ENCODE measurements at places on chromosomes 3 and 15.

DNA sequence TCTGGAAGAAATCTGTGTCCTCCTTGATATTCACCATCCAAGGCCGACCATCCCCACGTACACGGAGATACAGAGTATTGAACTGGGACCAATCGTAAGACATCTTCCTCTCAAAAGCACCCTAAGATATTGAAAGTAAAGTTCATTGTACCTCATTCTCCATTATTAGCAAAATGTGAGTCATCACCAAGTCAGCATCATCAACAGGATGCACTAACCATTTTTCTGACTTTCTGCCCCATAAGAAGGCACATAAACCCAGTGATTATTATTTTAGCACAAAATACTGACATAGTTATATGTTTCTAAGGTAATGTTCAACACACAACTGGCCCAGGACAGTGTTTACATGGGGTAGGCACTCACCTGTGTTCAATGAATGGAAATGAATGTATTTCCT lies 7.4 kb downstream of the NDUFAF1 start:
- DNase-seq, result no peak

- DNase-seq, result no peak
Measured at GRCh38 chr3:71089271-71089847, 494.2 kb downstream of the FOXP1 start.

DNA sequence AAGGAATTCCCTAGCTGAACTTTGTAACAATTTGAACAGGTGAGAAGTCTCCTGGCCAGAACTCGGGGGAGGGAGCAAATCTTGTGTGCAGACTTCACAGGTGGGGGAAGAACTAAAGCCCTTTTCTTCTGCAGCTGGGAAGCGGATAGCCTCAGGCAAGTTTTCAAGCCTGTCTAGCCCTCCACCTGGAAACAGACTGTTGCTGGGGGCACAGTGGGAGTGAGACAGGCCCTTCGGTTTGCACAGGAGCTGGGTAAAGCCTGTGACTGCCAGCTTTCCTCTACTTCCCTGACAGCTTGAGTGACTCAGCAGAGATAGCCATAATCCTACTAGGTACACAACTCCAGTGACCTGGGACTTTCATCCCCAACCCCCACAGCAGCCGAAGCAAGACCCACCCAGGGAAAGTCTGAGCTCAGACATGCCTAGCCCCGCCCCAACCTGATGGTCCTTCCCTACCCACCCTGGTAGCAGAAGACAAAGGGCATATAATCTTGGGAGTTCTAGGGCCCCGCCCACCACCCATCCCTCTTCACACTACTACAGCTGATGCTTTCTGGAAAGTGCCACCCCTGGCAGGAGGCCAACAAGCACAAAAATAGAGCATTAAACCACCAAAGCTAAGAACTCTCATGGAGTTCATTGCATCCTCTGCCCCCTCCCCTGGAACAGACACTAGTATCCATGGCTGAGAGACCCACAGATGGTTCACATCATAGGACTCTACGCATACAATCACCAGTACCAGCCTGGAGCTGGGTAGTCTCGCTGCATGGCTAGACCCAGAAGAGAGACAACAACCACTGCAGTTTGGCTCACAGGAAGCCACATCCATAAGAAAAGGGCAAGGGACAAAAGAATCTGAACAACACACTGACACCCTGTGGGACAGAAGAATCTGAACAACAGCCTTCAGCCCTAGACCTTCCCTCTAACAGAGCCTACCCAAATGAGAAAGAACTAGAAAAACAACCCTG lies 479.0 kb downstream of the RAP2B start:
- no peak for DNase-seq

DNA sequence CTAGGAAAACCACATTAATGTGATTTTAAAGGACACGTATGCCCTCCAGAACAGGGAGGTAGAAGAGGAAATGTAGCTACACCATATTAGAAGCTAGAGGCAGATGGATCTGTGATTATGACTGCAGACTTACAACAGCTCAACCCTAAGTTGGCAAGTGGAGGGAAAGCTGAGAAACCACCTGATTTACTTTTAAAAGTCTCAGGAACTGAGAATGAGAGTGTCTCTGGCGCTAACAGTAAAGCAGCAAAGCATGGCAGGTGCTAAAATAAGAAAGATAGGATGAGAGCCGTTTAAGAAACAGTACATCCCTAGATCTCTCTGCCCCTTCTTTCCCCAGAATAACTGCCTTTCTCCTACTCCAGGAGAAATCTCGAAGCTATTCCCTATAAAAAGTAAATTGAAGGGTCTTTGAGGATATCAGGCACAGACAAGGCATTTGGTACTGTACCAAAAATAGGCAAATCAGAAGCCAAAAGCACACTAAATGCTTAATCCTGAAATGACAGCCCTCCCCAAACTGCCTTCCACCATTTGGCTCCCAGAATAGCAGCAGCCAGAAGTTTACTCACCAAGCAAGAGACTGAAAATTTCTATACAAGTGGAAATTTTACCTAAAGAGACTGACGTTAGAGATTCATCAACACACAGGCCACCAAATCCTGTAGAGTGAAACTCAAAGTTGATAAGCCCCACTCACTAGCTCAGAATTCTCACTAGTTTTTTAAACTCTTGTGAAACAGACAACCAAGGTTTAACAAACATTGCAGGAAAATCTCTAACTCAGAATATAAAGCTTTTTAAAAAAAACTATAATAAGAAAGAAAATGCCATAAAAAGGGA lies 34.3 kb upstream of the PARP14 start:
- peak; percentile 53 for DNase-seq

- DNase-seq, result peak; percentile 15
Measured at GRCh38 chr3:71585887-71586809, 2.6 kb upstream of the FOXP1 start.

GRCh38 chr3:168977716-168978374 lies 685.7 kb downstream of the MECOM start:
- no peak for DNase-seq

DNA sequence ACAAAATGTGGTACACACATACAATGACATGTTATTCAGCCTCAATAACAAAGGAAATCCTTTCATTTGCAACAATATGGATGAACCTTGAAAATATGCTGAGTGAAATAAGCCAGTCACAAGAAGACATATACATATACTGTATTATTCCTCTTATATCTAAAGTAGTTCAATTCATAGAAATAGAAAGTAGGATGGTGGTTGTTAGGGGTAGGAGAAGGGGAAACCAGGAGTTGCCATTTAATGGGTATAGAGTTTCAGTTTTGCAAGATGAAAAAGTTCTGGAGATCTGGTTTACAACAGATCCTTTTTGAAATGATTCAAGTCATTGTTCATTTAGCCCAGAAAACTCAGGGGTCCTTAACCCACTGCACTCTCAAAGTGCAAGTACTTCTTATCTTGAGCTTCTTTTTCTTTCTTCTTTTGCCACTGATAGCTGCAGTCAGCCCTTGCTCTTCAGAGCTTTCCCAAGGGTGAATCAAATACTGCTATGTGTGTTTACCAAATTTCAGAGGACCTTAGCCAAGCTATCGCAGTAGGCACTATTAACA lies 208.0 kb upstream of the EOMES start:
- DNase-seq, result no peak

- DNase-seq, result no peak
Measured at GRCh38 chr3:170372190-170372879, 14.8 kb downstream of the SKIL start.

DNA sequence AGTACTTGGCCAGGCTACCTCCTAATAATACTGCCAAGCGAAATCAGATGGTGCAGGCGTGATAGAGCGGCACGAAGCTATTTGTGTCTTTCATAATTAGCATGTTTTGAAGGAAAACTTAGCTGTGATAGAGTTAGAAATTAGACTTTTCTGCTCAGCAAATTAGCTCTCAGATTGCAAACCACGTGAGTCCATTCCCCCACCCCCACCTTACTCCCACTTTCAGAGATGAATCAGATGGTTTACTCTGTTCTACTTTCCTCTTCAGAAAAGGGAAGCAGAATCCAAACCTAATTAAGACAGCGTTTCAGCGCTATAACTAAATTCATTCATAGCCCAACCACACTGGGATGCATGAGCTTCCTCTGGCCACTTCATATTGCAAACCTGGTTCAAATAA lies 214.6 kb downstream of the SLCO3A1 start:
- DNase-seq, result no peak

DNA sequence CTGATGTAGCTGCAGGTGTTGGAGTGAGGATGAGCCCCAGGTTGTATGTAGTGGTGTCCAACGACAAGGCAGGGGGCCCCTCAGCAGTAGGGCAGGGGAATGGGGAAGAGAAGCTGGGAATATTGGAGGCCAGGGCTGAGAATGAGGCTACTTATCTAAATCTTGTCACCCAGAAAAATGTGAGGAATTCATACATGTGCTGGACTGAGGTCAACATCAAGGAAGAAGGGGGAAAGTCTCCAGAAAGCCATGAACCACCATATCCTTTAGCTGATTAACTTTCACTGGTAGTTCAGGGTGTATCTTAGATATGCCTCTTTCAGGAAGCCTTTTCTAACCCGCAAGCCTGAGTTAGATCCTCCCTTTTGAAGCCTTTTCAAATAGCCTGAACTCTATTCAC lies 22.6 kb upstream of the FSTL1 start:
- DNase-seq, result no peak

- DNase-seq, result no peak
Measured at GRCh38 chr3:50408443-50408944, 49.2 kb upstream of the TMEM115 start.

DNA sequence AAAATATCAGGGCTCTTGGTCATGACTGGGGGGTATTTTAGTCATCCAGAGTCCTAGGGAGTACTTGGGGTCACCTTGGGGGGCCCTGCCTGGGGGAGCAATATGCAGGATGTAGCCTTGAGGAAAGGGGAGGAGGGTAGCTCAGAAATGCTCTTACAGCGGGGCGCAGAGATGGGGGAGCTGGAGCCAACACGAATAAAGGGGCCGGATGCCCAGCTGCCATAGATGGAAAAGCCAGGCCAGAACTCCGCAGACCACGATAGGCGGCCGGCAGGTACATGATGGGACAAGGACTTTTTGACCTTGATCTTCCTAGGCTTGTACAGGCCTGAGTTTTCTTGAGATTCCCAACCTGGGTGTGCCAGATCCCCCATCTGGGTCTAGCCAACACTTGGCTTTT lies 47.7 kb upstream of the SLC6A1 start:
- DNase-seq, result no peak

DNA sequence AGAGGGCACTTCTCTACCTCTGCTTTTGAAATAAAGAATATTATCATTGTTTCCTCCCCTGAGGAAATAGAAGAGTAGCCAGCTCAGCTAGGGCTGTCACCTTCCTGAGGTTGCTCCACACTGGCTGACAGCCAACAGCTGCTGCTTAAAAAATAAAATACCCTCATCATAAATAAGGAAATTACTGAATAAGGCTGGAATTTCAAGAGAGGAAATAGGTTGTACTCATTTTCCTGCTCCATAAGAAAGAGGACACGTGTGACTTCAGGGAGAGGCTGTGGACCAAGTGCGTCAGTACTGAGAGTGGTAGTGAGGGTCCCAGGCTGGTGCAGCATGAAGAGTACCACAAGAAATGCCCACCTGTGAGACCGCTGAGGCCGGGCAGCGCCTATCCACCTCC lies 8.1 kb upstream of the C2CD4B start:
- DNase-seq, result no peak

DNA sequence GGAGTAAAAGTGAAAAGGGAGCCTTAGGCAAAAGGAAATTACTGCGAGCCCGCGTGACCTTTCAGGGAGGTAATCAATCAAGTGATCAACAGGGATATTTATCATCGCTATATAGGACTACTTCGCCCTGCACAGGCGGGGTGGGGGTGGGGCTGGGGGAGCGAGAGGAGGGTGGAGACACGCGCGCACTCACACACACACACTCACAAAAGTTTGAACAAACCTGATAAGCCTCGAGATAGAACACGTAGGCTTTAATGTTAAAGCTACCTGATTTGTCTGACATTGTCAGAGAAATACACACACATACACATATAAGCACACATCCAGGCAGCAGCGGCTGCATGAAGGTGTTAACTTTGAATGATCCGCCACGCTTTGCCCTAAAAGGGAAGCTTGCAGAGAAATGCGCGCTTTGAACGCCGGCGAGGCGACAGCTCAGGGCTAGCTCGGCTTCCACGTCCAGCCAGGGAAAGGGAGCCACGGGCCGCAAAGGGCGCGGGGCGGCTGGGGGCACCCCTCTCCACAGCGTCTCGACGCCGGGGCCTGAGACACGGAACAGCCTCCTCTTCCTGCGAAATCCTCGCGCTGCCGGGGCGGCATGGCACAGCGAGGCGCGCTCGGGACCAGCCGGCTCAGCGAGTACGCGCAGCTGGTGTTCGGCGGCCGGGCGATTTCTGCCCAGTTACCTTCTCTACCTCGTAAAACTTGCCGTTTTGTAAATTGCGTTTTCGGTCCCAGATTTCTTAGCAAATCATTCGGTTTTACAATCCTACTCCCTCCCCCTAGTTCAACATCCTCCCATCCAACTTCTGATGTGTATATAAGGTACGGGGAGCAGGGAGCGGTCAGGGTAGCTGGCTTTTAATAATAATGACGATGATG lies 4.8 kb upstream of the MECOM start:
- no peak for DNase-seq

GRCh38 chr3:44104043-44104442 lies 137.6 kb upstream of the TOPAZ1 start:
- DNase-seq, result no peak

DNA sequence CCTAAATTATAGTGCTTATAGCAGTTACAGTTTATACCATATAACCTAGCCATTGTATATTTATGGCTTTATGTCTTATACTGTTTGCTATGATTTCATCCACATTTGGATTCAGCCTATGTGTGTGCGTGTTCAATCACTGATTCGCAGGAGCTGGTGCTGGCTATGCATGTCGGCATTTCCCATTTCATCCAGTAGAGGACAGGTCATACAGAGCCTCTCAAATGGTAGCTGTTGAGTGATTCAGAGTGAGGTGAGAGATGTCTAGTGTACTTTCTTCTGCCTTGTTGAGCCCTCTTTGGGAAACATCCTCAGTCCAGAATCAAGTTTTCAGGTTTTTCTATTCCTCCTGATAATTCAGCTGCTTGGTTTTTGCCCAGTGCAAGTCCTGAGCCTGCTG lies 76.1 kb downstream of the FRMD4B start:
- DNase-seq, result no peak

DNA sequence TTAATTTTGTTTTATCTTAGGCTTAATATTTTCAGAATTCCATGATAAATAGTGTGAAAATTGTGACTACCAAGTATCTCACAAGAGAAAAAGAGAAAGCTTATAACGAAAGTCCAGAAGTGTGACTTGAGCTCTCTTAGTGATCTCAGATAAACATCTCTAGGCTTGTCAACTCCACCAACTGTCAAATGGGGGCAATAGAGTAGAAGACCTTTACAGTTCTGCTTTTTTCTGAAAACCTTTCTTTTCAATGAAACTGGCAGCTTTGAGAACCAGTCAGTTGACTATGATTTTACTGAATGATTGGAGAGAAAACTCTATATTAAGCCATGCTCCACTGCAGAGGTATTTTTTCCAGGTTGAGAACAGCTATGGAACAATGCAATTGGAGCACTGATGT lies 119.2 kb upstream of the TP63 start:
- no peak for DNase-seq

DNA sequence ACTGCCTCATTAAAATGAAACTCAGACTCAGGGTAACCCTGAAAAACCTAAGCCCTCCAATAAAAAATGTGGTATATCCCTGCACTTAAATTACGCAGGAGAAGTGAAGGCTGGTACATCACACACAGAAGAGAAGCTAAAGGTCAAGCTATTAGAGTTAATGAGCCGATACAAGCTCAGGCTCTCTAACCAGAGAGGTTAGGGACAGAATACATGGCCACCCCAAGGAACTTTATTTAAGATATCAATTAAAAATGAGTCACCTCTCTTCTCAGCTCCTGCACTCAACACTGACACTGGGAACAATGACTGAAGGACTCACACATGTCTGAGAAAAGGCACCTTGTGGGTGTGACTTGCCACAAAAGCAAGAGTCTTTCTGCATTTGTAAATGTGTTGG lies 800.6 kb upstream of the CFAP20DC start:
- DNase-seq, result no peak

GRCh38 chr3:104586344-104586743 lies 780.4 kb upstream of the ALCAM start:
- DNase-seq, result no peak

Measured in CD4-positive, alpha-beta T cell treated with Interleukin-4 for 1 hour (primary cell).